Muscle of leg (tissue), 16 donors: ENCODE measurements at places on chromosomes 4 and X.

DNA sequence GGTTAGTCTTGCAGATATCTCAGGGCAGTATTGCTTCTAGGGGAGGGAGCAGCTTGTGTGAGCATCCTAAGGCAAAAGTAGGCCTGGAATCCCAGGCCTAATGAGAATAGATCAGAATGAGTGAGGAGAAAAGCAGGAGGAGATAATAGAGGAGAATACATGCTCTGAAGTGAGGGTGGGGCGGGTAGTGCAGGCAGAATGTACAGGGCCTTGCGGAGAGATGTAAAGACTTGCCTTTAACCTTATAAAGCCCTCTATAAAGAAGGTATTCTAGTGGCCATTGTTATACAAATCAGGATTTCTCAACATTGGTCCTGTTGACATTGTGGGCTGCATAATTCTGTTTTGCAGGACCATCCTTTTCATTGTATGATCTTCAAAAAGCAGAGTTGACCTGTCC, 855.3 kb downstream of the PCDH7 start:
- no peaks in the 10 kb centered on the region for H3K36me3 ChIP-seq
- no peaks in the 10 kb centered on the region for H3K4me1 ChIP-seq
- H3K27me3 ChIP-seq, result no peaks in the 10 kb centered on the region
- no peak overlapping the region for H3K4me3 ChIP-seq
- DNase-seq, result no peak
- no peak overlapping the region for H3K27ac ChIP-seq

DNA sequence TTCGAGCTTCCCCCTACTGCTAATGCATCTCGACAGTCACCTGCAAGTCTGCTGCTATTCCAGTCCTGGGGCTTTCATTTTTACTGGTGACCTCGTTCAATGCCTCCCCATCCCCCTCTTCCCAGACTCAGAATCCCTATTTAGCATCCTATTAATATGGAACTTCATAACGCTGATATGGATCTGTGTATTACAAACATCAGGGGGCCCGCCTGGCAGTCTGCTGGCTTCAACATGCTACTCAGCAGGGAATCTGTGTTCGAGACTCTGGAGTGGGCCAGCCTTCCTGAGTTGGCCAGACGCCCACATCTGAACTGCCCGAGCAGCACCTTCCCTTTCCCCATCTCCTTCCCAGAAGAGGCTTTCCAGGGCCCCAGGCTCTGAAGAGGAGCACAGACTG, 173.9 kb upstream of the PPARGC1A start:
- H3K27me3 ChIP-seq, result no peaks in the 10 kb centered on the region
- no peak overlapping the region for H3K27ac ChIP-seq
- H3K36me3 ChIP-seq, result no peaks in the 10 kb centered on the region
- DNase-seq, result no peak
- H3K4me1 ChIP-seq, result peaks cover 11% of the 10 kb centered on the region

- no peak overlapping the region for H3K27ac ChIP-seq
- no peak overlapping the region for H3K4me3 ChIP-seq
- no peaks in the 10 kb centered on the region for H3K27me3 ChIP-seq
- no peaks in the 10 kb centered on the region for H3K36me3 ChIP-seq
Observed at GRCh38 chr4:37365888-37366287, 121.3 kb downstream of the NWD2 start.

DNA sequence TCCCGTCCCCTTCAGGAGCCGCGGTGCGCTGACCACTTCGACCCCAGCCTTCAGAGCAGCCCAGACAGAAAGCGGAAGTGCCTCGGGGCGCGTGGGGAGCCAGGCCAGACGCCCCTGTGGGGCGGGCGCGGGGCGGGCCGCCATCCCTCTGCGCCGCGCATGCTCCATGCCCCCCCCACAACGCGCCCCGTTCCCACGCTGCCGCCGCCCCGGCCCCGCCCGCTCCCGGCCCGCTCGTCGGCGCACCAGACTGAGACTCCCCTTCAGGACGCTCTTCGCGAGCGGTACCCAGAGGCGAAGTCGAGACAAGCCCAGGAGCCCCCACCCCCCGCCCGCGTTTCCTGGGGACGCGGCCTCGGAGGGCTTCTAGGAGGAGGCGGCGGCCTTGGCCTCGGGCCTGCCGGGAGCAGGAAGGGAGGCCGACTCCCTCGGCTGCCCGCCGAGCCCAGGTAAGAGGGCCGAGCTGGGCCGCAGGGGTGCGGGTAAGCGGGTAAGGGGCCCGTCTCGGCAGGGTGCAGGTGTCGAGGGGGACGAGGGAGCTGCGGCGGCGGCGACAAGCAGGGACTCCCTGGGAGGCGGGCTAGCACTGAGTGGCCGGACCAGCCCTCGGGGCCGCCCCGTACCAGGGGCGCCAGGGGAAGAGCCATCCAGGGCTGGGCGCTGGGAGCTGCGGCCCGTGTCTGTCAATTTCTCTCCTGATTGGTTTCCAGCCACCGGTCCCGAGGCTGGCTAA, at the start of gene ZFP92:
Gene ZFP92 (plus strand): TSS at position 218 of the 733 bp plus-strand sequence. CDS start 6,851 bp downstream, outside the sequence.
- peak within 1 kb of the TSS; percentile 46 for H3K4me3 ChIP-seq
- H3K27ac ChIP-seq, result no peak within 1 kb of the TSS
- peaks cover 7% of the 10 kb centered on the region for H3K27me3 ChIP-seq
- peaks cover 18% of the 10 kb centered on the region for H3K4me1 ChIP-seq
- H3K36me3 ChIP-seq, result no peaks in the 10 kb centered on the region

- H3K36me3 ChIP-seq, result no peaks in the 10 kb centered on the region
- peaks cover 6% of the 10 kb centered on the region for H3K27me3 ChIP-seq
- H3K4me3 ChIP-seq, result no peak overlapping the region
- H3K4me1 ChIP-seq, result no peaks in the 10 kb centered on the region
- no peak overlapping the region for H3K27ac ChIP-seq
- peak; percentile 43 for DNase-seq
Observed at GRCh38 chrX:84729809-84730208, 227.6 kb upstream of the HDX start.

DNA sequence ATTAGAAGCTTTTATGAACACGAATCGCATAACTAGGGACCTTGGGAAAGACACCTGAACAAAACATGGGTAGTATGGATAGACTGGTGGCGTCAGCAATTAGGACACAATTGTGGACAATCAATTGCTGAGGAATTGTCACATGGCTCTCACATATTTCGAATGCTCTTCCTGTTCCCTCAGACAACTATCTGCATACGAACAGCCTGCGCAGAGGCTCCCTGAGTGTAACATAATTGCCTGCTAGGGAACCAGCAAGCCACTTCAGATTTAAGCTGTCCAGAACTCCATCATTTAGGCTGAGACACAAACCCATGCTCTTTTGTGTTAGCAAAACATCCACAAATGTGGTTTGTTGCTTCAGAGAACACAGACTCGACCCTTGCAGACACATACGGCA, 160.8 kb downstream of the MGST2 start:
- DNase-seq, result no peak
- H3K4me3 ChIP-seq, result no peak overlapping the region
- H3K4me1 ChIP-seq, result peaks cover under 1% of the 10 kb centered on the region
- H3K36me3 ChIP-seq, result no peaks in the 10 kb centered on the region

DNA sequence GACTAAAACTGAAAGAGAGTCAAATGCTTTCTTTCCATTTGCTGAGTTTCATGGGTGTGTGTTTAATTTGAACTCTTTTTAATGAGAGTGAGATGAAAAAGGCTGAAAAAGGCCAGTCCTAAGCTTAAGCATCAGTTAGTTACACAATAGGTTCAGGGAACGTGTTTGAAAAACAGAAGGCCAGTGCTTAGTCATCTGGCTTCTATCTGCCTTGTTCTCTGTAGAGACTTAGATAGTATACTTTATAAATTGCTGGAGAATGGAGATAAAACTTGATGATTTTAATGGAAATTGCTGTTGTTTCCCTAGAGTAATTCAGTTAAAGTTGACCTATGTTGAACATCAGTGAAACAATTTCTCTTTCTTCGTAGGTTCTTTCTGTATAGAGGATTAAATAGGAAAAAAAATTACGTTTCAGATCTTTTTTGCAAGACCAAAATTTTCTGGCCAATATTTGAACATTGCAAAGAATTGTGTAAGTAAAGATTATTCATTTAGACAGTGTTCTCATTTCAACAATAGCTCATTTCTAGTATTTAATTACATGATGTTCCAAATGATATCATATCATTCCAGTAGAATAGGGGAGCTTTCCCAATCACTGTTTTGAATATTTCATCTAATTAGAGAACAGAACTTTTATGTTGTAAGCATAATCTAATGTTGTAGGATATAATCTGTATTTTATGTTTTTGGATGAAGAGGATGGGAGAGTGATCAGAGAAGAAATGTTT, 1088.8 kb downstream of the ADGRL3 start:
- no peak overlapping the region for H3K4me3 ChIP-seq
- H3K27me3 ChIP-seq, result no peaks in the 10 kb centered on the region
- H3K27ac ChIP-seq, result no peak overlapping the region
- DNase-seq, result peak; percentile 68
- H3K36me3 ChIP-seq, result no peaks in the 10 kb centered on the region

- H3K27me3 ChIP-seq, result no peaks in the 10 kb centered on the region
- H3K4me1 ChIP-seq, result no peaks in the 10 kb centered on the region
- H3K27ac ChIP-seq, result no peak overlapping the region
- no peaks in the 10 kb centered on the region for H3K36me3 ChIP-seq
Observed at GRCh38 chr4:87406462-87406861, 15.5 kb upstream of the HSD17B11 start.

- DNase-seq, result no peak
- H3K4me1 ChIP-seq, result no peaks in the 10 kb centered on the region
- H3K27me3 ChIP-seq, result no peaks in the 10 kb centered on the region
- no peak overlapping the region for H3K27ac ChIP-seq
Observed at GRCh38 chr4:98838531-98838930, 90.4 kb downstream of the EIF4E start.

GRCh38 chr4:129327637-129328036, 231.7 kb downstream of the C4orf33 start:
- peak overlapping the region; percentile 64 for H3K27ac ChIP-seq
- no peaks in the 10 kb centered on the region for H3K36me3 ChIP-seq
- H3K4me1 ChIP-seq, result peaks cover 9% of the 10 kb centered on the region
- no peak overlapping the region for H3K4me3 ChIP-seq

DNA sequence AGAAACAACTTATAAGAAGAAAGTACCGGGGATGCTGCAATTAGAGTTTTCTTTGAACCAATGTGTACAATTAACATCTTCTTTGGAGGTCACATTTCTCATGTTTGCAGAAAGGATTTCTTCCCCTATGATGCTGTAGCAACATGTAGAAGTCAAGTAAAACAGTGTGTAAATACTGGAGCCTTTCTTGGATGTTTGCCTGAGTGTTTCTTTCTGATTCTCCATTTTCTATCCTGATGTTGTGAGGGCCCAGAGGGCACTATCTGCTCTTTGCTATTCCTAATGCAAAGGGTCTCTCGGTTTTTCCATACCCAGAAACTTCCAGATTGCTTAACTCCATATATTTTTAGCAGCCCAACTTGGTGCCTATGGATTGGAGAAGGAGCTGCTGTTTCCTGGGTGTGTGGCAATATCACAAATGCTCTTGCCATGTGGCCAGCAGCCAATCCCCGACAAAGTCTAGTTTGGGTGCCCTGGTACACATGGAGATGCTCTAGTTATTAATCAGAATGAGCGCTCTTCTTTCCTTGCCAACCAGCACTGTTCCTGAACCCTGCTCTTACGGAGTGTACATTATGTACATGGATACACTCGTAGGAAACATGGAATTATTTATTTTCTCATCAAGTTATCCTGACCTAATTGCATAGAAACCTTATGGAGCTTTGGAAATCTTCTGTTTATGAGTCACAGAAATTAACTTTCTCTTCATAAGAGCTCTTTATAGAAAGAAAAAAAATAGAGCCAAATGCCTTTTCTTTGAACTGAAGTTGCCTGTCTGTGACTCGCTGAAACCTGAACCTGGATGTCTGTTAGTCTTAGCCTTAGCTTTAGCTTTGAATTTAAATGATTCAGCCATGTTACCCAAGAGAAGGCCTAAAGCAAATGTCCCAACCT, 67.0 kb upstream of the GPC4 start:
- H3K27ac ChIP-seq, result peak overlapping the region; percentile 42
- peaks cover 11% of the 10 kb centered on the region for H3K4me1 ChIP-seq
- peaks cover 8% of the 10 kb centered on the region for H3K27me3 ChIP-seq
- H3K4me3 ChIP-seq, result no peak overlapping the region
- no peaks in the 10 kb centered on the region for H3K36me3 ChIP-seq

DNA sequence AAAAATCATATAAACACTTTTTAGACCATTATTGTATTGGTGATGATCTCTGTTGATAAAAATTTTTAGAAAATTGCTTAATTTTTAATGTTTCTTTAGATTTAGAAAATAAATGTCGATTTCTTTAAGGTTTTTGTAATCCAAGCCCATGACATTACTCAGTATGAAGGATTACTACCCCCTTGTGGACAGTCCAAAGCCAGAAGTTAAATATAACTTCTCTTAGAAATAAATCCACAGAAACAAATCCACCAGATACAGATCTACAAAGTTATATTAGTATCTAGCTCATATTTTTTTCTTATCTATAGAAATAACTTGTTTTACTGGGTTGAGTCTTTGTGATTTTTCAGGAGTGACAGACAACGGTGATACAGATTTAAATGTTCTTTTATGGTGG, 18.9 kb downstream of the TIFA start:
- peak; percentile 49 for DNase-seq
- H3K4me1 ChIP-seq, result no peaks in the 10 kb centered on the region
- no peak overlapping the region for H3K27ac ChIP-seq
- peaks cover 3% of the 10 kb centered on the region for H3K36me3 ChIP-seq

DNA sequence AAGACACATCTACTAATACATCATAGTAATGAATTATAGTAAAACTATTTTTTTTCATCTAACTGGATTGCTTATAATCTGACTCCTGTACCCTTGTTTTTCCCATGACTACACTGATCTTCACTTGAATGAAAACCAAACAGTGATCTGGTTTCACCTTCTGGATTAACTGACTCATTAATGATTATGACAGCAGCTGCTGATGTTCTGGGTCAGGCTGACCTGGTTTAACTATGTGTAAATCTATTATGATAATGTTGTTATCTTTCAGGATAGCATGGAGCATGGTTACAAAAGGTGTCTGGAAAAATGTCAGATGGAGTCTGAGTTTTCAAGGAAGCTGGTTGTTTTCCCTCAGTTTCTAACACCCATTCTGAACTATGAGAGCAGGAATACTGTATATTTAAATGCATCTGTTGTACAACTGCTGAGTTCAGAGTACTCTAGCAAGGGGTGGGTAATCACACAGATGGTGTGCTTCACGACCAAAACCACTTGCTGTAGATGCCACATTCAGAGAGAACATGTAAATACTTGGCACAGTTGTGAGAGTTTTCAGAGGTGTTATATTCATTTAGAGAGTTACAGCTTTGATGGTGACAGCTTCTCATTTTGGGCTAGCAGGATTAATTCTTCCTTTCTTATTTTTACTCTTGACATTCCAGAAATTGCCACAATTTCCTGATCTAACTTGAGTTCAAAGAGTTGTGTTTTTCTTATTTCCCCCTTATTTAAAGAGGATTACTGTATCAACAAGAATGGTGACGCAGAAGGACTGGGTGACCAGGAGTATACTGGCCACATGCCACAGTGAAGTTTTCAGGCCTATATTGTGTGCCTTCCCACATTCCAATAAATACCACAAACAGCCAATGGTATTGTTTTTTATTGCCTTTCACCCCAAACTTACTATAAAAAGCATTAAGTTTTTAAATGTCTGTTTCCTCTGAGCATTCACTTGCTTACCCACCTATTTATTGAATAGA, 249.7 kb upstream of the TET2 start:
- H3K4me3 ChIP-seq, result no peak overlapping the region
- DNase-seq, result peak; percentile 46
- no peaks in the 10 kb centered on the region for H3K36me3 ChIP-seq
- H3K27me3 ChIP-seq, result no peaks in the 10 kb centered on the region

GRCh38 chr4:112485930-112486329, 30.1 kb downstream of the NEUROG2 start:
- H3K36me3 ChIP-seq, result no peaks in the 10 kb centered on the region
- no peak overlapping the region for H3K27ac ChIP-seq

- H3K36me3 ChIP-seq, result no peaks in the 10 kb centered on the region
- no peak overlapping the region for H3K4me3 ChIP-seq
- DNase-seq, result peak; percentile 2
- H3K27me3 ChIP-seq, result no peaks in the 10 kb centered on the region
- H3K4me1 ChIP-seq, result no peaks in the 10 kb centered on the region
Observed at GRCh38 chr4:122542411-122543236, 78.2 kb downstream of the IL21 start.
